ENCODE measurements at places on chromosomes 2 and 18.

GRCh38 chr2:37449761-37450296 is 105.4 kb downstream of the QPCT start:
- DNase-seq, result no peak

- DNase-seq, result no peak
Observed at GRCh38 chr2:196410008-196410407, 229.5 kb upstream of the CCDC150 start.

GRCh38 chr18:31685097-31686082 is 1.0 kb upstream of the B4GALT6 start:
- no peak for DNase-seq

DNA sequence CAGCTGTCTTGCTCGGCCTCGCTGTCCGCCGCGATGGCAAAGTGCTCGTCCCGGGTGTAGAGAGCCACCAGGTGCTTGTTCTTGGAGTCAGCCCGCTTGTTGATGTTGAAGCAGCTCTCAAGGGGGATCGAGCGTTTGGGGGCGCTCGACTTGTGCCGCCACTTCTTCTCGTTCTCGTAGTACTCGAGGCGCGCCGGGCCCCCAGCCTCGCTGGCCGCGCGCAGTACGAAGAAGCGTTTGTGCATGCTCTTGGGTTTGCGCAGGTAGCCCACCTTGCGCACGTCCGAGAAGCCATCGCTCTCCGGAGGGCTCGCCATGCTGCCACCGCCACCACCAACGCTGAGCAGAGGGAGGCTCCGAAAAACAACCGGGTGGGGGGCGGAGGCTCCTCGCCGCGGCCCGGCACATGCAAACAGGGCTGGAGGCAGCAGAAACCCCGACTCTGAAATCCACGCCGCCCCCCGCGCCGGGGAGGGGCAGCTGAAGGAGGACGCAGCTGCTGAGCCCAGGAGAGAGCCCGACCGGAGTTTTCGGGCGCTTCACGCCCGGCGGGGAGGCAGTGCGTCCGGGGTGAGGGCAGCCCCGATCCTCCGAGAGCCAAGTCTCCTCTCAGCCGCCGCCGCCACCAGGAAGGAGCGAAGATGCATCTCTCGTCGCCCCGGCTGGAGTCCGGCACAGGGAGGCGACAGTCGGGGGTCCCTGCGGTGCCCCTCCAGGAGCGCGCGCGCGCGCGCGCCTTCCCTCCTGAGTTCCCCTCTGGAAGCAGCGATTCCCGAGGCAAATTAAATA is 1.0 kb downstream of the IRS1 start:
- no peak for DNase-seq

GRCh38 chr18:75474332-75474731 is 46.8 kb upstream of the SMIM21 start:
- DNase-seq, result no peak

DNA sequence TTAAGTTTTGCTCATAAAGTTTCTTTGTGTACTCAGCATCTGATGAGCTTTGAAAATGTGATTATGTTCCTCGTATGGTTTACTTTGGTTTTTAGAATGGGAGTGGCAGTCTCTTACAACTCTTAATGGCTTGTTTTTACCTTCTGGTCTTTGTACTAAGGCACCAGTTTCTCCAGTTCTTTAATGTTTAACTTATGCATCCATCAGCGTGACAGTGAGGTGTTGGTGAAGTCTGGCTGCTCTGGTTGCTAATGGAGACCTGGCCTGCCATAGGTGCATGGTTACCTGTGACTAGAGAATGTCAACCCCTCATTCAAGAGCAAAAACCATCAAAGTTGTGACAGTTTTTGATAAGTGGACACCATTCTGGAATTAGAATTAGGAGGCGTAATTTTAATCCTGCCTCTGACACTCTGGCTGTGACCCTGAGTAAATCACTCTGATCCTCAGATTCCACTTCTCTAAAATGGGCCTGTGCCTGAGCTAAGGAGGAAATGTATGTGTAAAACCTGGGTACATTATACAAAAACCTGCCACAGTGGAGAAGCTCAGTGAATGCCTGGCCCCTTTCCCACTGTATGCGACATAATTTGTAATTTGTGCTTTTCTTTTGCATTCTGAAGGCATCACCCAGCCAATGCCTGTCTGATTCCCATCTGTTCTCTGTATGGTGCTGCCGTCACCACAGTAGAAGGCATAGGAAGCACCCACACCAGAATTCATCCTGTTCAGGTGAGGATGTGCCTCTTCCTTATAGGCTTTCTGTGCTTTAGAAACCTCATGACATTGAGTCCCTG is 11.2 kb downstream of the AOX1 start:
- DNase-seq, result no peak

- peak; percentile 7 for DNase-seq
Observed at GRCh38 chr2:49973917-49974368, 819.6 kb upstream of the FSHR start.

GRCh38 chr2:144859716-144860115 is 339.8 kb upstream of the ZEB2 start:
- DNase-seq, result no peak

DNA sequence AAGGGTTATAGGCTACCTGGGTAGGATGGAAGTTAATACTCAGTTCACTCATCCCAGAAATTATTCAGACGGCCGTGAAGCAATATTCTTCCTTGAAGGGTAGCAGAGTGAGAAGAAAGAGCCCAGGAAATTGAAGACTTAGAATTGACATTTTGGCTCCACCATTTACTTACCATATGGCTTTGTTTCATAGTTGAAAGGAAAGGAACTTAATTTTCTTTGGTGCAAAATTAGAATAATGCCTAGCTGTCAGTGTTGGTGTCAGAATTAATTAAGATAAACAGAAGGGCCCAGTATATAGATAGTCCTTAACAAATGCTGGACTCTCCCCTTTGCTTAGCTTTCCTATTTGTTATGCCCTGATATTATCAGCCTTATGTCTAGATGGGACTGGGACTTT is 263.2 kb downstream of the KCNJ3 start:
- no peak for DNase-seq

DNA sequence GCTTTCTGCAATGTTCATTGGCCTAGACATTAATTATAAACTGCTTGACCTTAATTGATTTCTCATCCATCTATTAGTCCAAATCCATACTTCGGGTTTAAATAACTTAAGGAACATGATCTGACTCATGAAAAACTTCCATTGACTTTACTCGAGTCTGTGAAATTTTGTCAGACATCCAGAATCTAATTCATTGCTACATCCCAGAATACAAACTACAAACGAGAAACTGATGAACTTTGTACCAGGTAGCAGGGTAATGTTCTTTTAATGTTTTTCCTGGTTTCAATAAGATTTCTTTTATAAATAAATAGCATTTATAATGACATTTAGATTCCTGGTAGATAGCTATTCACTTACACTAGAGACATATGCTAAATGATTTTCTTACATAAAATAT is 36.0 kb upstream of the IKZF2 start:
- DNase-seq, result no peak

- no peak for DNase-seq
Observed at GRCh38 chr2:18831916-18832510, 242.6 kb upstream of the NT5C1B start.

DNA sequence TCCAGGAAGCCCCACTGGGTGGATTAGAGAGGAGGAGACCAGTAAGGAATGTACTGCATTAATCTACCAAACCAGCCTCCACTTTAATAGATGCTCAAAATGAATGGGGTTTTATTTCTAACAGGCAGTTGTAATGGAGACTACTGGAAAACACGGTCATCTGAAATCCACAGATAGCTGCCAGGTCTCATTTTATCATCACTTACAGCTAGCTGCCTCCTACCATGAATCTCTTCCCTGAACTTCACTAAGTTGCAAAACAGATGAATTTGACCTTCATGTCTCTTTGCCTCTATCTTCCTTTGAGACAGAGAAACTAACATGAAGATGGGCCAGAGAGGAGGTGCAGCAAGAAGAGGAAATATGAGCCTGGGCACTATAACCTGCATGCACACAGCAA is 21.9 kb downstream of the ZBTB7C start:
- DNase-seq, result no peak

GRCh38 chr18:8942909-8943545 is 159.5 kb upstream of the NDUFV2 start:
- DNase-seq, result no peak

DNA sequence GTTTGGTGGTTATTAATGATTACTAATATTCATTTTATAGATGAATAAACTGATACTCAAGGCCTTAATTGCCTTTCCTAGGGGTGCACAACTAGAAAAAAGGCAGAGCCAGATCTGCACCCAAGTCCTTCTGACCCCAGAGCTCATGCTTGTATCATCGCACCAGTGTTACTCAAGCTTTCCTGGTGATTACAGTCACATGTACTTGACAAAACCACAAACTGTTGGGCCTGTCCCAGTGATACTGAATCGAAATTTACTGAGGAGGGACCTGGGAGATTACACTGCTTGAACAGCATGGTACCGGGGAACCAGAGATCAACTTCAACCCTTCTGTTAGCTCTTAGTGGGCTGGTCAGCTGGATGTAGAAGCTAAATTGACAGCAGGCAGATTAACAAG is 33.7 kb downstream of the FASTKD2 start:
- DNase-seq, result no peak

- no peak for DNase-seq
Observed at GRCh38 chr2:96939415-96939814, 47.0 kb downstream of the FAM178B start.

GRCh38 chr2:9228781-9229469 is 22.3 kb downstream of the ASAP2 start:
- DNase-seq, result no peak

- DNase-seq, result no peak
Observed at GRCh38 chr2:162734866-162735265, 103.7 kb downstream of the KCNH7 start.

Measured in activated T-helper 1 cell treated with anti-CD3 and anti-CD28 coated beads, Interleukin-2, amount 50 U/mL, for 16 hours (primary cell).